Adrenal gland (tissue), 19 donors: ENCODE measurements at places on chromosomes 11 and 22. TPM values are rescaled to one million over a fixed set of nuclear protein-coding genes. Genes with fewer than 3 reads are reported as not detected.
A peak's percentile ranks its signal among the peaks of the same experiment; 100 is the strongest.

YPEL4 gene
- total RNA-seq = 1.1 TPM

C11orf42 gene
- not detected for total RNA-seq

HBB gene
- 7.0 TPM for total RNA-seq

CBLIF gene
- not detected for total RNA-seq

CYTH4 gene
- 4.7 TPM for total RNA-seq

DNA sequence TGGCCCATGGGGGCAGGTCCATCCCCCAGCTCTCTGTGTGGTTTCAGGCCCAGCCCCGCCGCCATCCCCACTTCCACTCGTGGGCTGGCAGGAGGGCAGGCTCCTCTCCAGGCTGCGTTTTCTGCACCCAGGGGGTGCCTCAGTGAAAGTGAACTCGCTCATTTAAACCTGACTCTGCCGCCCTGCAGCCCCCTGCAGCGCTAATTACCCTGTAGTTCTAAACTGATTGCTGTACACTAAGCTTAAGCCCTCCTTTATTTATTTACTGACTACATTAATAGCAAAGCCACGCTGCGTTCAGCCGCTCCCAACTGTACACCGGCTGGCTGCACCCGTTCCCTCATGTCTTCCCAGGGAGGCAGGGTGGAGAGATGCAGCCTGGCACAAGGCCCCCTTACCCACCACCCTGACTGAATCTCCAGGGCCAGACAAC is 36.6 kb upstream of the NNMT start:
- no peak overlapping the region for H3K4me3 ChIP-seq
- no peaks in the 10 kb centered on the region for H3K27me3 ChIP-seq
- DNase-seq = no peak

DNA sequence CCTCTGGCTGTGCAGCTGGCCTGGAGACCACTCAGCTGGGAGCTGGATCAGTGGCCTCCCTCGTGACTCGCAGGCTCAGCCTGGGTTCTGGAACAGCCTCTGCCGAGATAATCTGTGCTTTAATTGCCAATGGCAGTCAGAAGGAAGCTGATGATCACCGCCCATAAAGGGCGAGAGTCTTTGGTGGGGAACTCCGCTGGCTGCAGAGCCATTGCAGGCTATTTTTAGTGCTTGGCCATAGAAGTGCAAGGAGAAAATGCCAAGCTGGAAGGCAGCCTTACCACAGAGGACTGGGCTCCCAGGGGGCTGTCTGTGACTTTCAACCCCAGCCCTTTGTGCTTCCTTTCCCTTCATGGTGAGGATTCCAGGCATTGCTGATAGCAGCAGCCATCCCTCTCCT is 62.2 kb upstream of the TENM4 start:
- H3K27me3 ChIP-seq = no peaks in the 10 kb centered on the region
- DNase-seq = no peak

DNA sequence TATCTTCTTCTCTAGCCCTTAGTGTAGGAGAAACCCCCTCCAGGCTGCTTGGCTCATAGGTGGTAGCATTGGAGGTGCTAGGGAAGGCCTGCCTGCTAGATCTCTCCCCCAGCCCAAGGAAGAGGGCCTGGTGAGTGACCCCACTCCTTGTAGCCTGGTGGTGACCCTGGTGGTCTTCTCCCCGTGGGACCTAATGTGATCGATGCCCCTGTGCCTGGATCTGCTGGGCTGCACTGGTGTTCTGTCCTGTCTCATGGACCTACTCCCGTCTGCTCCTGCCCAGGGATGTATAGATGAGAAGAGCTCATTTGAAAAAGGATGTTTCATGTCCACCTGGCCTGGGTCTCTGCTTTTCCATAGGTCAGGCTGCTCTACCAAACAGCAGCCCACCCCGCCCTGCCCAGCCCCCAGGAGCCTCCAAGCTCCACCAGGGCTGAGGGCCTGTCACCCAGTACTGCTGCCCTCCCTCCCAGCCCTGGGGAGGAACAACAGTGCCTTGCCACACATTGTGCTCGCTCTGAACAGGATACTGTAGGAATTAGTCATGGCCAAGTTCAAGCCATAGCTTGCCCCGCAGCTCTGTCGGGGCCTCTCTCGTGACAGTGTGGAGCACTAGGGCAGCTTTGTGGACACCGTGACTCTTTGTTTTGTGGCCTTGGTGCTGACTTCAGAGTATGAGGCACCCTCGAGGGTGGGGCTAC is 19.7 kb downstream of the SLC37A2 start:
- no peaks in the 10 kb centered on the region for H3K27me3 ChIP-seq
- peak; percentile 75 for DNase-seq
- H3K27ac ChIP-seq = peak overlapping the region; percentile 86

GRCh38 chr11:64721359-64721699 is 1.7 kb downstream of the NRXN2 start:
- peaks cover 20% of the 10 kb centered on the region for H3K27me3 ChIP-seq
- H3K4me1 ChIP-seq = peaks cover 6% of the 10 kb centered on the region
- no peak overlapping the region for H3K4me3 ChIP-seq
- DNase-seq = no peak
- H3K36me3 ChIP-seq = no peaks in the 10 kb centered on the region

GRCh38 chr22:49111085-49111484 is 716.6 kb downstream of the BRD1 start:
- no peak overlapping the region for H3K4me3 ChIP-seq
- DNase-seq = no peak
- peaks cover 3% of the 10 kb centered on the region for H3K27me3 ChIP-seq
- H3K36me3 ChIP-seq = no peaks in the 10 kb centered on the region
- H3K27ac ChIP-seq = no peak overlapping the region

DNA sequence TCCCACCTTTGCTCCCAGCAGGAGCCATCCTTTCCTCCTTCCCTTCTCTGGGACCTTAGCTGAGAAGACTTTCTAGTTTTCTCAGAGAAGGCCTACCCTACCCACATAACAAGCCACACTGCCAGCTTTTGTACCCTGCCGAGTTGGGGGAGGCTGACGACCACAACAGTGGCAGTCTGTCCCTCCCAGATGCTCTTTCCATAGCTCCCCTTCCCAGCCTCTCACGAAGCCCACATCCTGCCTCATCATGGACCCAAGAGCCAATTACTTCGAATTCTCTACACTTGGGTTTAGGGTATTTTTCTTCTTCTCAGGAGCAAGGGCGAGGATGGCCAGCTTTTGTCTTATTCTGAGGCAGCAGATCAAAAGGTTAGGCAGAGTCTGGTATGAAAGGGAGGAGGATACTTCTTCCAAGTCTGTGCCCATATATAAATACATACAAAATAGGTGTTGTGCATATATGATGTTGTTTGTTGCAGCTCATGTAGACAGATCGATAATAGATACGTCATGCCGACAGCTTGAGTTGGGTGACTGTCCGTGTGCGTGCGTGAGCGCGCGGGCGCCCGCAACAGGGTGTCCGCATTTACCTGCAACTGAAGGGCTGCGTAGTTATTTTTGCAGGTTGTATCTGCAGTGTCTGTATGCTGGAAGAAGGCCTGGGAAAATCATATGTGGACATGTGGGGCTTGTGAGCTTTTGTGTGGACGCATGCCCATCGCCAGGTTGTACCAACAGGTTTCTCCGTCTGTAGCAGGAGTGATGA is 846 bp upstream of the NRGN start:
- H3K4me3 ChIP-seq = no peak overlapping the region
- no peaks in the 10 kb centered on the region for H3K36me3 ChIP-seq
- peaks cover 22% of the 10 kb centered on the region for H3K27me3 ChIP-seq

- DNase-seq = no peak
- H3K27ac ChIP-seq = no peak overlapping the region
- no peaks in the 10 kb centered on the region for H3K36me3 ChIP-seq
Measured at GRCh38 chr11:6201481-6201880, 2.5 kb downstream of the OR52W1 start.

DNA sequence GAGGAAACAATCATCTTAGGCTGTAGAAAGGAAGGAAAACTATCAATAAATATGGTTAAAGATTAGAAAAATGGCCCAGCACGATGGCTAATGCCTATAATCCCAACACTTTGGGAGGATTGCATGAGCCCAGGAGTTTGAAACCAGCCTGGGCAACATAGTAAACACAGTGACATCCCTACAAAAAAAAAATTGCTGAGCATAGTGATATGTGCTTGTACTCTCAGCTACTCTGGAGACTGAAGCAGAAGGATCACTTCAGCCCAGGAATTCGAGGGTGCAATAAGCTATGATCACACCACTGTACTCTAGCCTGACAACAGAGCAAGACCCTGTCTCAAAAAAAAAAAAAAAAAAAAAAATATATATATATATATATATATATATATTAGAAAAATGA is 54.9 kb downstream of the ARFGAP2 start:
- no peak overlapping the region for H3K27ac ChIP-seq
- DNase-seq = no peak
- no peak overlapping the region for H3K4me3 ChIP-seq
- no peaks in the 10 kb centered on the region for H3K4me1 ChIP-seq
- H3K27me3 ChIP-seq = no peaks in the 10 kb centered on the region

GRCh38 chr11:35134403-35135148 is 4.4 kb upstream of the CD44 start:
- H3K27ac ChIP-seq = no peak overlapping the region
- H3K4me3 ChIP-seq = no peak overlapping the region
- H3K36me3 ChIP-seq = no peaks in the 10 kb centered on the region
- DNase-seq = no peak

- H3K4me3 ChIP-seq = no peak overlapping the region
- H3K36me3 ChIP-seq = no peaks in the 10 kb centered on the region
- H3K4me1 ChIP-seq = peaks cover 26% of the 10 kb centered on the region
- peak; percentile 89 for DNase-seq
- H3K27me3 ChIP-seq = no peaks in the 10 kb centered on the region
Measured at GRCh38 chr22:33853200-33854097, 66.8 kb downstream of the LARGE1 start.

DNA sequence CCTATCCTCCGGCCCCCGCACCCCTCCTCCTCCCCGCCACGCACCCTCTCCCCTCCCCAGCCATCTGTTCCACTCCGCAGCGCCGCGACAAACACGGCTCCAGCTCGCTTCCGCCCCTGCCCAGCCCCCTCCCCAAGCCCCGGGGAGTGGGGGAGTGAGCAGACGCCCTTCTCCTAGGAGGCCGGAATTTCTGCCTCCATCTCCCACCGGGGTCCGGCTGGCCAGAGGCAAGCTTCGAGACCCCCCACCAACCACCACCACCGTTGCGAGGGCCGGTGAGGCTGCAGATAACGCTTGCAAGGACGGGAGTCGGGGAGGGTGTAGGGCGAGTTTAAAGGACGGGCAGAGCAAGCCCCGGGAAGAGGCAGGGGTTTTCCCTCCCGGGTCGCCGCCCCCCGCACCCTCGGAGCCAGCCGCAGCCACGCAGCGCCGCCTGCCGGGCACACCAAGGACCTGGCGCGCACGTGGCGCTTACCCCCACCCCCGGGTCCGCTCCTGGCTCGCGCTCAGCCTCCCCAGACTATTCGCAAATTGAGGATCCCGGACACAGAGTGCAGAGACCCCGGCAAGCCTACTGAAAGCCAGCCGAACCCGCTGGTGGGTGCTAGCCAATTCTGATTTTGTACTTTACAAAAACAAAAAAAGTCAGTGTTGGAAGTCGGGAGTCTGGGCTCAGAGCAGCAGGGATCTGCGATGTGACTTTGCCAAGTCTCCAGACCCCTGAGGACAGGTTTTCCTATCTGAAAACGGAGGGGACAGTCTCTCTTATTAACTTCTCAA is 22.6 kb downstream of the RTN4RL2 start:
- H3K36me3 ChIP-seq = no peaks in the 10 kb centered on the region
- no peaks in the 10 kb centered on the region for H3K27me3 ChIP-seq
- DNase-seq = peak; percentile 31
- H3K4me3 ChIP-seq = no peak overlapping the region

- H3K27ac ChIP-seq = peak overlapping the region; percentile 86
- DNase-seq = no peak
- H3K36me3 ChIP-seq = no peaks in the 10 kb centered on the region
- H3K4me3 ChIP-seq = no peak overlapping the region
- H3K4me1 ChIP-seq = peaks cover 7% of the 10 kb centered on the region
Measured at GRCh38 chr11:47395223-47396048, 13.0 kb upstream of the SLC39A13 start.

DNA sequence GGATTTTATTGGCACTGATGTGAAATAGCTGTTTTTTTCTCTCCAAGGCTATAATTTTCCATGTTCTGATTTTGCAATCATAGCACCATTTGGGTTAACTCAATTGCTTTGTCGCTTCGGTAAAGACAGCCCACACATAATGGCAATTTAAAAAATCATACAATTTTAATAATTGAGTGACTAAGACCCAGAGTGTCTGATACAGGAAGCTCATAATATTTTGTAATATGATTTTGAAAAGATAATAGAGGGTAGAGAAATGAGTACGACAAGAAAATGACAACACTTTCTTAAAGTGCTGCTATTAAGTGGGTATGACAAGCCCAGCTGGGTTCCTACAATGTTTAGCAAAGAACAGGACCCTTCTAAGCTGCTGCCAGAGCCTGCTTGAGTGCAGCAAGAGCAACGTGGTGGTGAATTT is 439.1 kb downstream of the METTL15 start:
- DNase-seq = no peak
- H3K27ac ChIP-seq = no peak overlapping the region
- H3K27me3 ChIP-seq = no peaks in the 10 kb centered on the region
- no peak overlapping the region for H3K4me3 ChIP-seq
- no peaks in the 10 kb centered on the region for H3K36me3 ChIP-seq
- H3K4me1 ChIP-seq = no peaks in the 10 kb centered on the region

DNA sequence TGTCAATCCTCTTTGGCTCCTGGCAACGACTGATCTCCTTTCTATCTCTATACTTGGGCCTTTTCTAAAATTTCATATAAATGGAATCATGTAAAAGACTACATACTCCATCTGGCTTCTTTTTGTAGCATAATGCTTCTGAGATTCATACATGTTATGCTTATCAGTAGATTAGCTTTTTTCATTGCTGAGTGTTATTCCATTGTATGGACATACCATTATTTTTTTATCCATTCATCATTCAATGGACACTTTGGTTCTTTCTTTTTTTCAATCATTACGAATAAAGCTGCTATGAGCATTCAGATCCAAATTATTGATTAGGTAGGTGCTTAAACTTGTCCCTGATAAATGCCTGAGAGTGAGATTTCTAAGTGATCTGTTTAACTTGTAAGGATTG is 11.7 kb upstream of the ARL14EP start:
- no peaks in the 10 kb centered on the region for H3K36me3 ChIP-seq
- no peaks in the 10 kb centered on the region for H3K27me3 ChIP-seq
- no peak overlapping the region for H3K4me3 ChIP-seq
- no peak overlapping the region for H3K27ac ChIP-seq
- no peak for DNase-seq
- no peaks in the 10 kb centered on the region for H3K4me1 ChIP-seq
